Thoracic aorta (tissue), 2 donors: ENCODE measurements at places on chromosomes 13 and 19.

DNA sequence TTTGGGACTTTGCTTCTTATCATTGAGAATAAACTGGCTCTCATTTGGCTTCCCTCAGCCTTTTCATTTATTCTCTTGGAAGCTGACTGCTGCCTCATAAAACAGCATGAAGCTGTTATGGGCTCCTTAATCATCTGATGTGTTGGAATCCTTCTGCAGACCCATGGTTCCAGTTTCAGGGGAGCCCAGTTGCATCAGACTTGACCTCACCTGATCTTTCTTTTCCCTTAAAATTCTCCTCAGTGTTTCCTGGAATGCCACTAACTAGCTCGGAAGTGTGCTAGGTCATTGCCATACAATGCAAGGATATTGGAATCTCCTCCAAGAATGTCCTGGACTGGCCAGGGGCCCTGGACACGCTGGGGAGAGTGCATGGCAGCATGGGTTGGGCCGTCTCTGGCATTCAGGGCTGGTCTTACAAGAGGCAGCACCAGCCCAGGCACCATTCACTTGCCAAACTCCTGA, 158.7 kb downstream of the FLT1 start:
- H3K4me1 ChIP-seq, result peaks cover 9% of the 10 kb centered on the region
- H3K27ac ChIP-seq, result no peak overlapping the region
- no peak overlapping the region for H3K4me3 ChIP-seq

GRCh38 chr13:41157048-41157717, 24.6 kb upstream of the KBTBD6 start:
- H3K4me3 ChIP-seq, result no peak overlapping the region
- no peaks in the 10 kb centered on the region for H3K4me1 ChIP-seq
- H3K27me3 ChIP-seq, result no peaks in the 10 kb centered on the region
- no peak overlapping the region for H3K27ac ChIP-seq
- no peaks in the 10 kb centered on the region for H3K36me3 ChIP-seq

- no peaks in the 10 kb centered on the region for H3K4me1 ChIP-seq
- peak overlapping the region; percentile 92 for H3K4me3 ChIP-seq
- no peak for DNase-seq
- H3K36me3 ChIP-seq, result peaks cover 2% of the 10 kb centered on the region
Observed at GRCh38 chr19:36838784-36839324, 667 bp upstream of the ZNF790 start.

GRCh38 chr13:113106711-113107351, 1.2 kb downstream of the F7 start:
- no peak overlapping the region for H3K4me3 ChIP-seq
- H3K27ac ChIP-seq, result no peak overlapping the region
- DNase-seq, result no peak
- peaks cover 14% of the 10 kb centered on the region for H3K4me1 ChIP-seq
- H3K36me3 ChIP-seq, result no peaks in the 10 kb centered on the region

DNA sequence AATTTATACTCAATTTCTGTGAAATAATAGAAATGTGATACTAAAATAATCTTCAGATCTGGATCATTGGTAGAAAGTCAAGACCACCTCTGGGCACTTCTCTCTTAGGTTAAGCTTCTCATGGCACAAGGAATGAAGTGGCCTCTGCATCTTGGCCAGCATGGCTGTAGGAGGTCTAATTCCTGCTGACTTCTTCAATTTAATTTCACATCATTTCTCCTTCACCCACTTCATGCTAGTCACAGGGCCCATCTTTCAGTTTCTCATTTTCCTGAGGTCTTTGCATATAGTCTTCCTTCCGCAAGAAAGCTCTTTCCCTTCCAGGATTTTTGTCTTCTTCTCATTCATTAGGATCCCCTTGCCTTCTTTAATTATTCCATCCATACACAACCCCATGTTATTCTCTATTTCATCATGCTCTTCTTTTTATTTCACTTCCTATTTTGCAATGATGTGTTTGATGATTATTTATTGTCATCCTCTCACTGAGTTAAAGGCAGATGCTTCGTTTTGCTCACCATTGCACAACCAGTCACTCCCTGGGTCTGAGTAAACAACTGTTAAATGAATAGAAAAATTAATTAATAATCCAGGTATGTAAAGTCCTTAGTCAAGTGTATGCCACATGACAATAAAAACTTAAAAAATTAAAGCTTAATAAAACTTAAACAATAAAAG, 397.4 kb downstream of the SPRY2 start:
- no peaks in the 10 kb centered on the region for H3K4me1 ChIP-seq
- no peaks in the 10 kb centered on the region for H3K36me3 ChIP-seq
- no peak overlapping the region for H3K4me3 ChIP-seq
- no peaks in the 10 kb centered on the region for H3K27me3 ChIP-seq
- H3K27ac ChIP-seq, result no peak overlapping the region
- no peak for DNase-seq

DNA sequence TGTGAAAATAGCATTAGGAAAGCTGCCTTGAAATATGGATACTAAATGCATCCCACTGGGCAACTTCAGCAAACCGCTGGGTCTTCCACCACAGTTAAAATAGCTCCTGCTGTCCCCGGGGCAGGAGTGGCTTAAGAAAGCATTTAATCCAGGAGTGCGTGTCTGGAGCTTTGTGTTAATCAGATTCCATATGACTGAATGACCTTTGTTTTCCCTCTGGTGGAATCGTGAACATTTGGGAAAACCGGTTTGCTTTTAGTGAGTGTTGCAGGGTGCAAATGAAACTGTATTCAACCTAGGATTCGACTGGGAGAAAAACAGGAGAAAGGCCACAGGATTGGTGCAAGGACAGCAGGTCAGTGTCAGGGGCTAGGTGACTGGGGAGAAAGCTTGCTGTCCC, 237.6 kb upstream of the MAB21L1 start:
- H3K36me3 ChIP-seq, result no peaks in the 10 kb centered on the region
- no peak overlapping the region for H3K27ac ChIP-seq

- no peaks in the 10 kb centered on the region for H3K27me3 ChIP-seq
- peaks cover 50% of the 10 kb centered on the region for H3K4me1 ChIP-seq
- no peak for DNase-seq
- peak overlapping the region; percentile 26 for H3K4me3 ChIP-seq
- no peaks in the 10 kb centered on the region for H3K36me3 ChIP-seq
- H3K27ac ChIP-seq, result peak overlapping the region; percentile 99
Observed at GRCh38 chr19:13044231-13044836, 49.1 kb downstream of the NFIX start.
